Cardiac septum (tissue), 1 donor: ENCODE measurements at places on chromosomes 2 and 18. TPM values are rescaled to one million over a fixed set of nuclear protein-coding genes. Genes with fewer than 3 reads are reported as not detected.

The FHOD3 gene
- 311 TPM for total RNA-seq

The MFSD6 gene
- total RNA-seq: 14.4 TPM

The RASGRP3 gene
- total RNA-seq: 49.4 TPM

The SEPTIN10 gene
- total RNA-seq: 57.4 TPM

The MPPE1 gene
- total RNA-seq: 39.9 TPM

The KLF7 gene
- 34.4 TPM for total RNA-seq

The RNMT gene
- total RNA-seq: 27.0 TPM

The SPDYA gene
- total RNA-seq: 0.92 TPM

GRCh38 chr2:8378016-8378810, 303.6 kb upstream of the ID2 start:
- no peak for DNase-seq

- DNase-seq: no peak
Observed at GRCh38 chr2:68646303-68646702, 2.9 kb downstream of the PROKR1 start.

DNA sequence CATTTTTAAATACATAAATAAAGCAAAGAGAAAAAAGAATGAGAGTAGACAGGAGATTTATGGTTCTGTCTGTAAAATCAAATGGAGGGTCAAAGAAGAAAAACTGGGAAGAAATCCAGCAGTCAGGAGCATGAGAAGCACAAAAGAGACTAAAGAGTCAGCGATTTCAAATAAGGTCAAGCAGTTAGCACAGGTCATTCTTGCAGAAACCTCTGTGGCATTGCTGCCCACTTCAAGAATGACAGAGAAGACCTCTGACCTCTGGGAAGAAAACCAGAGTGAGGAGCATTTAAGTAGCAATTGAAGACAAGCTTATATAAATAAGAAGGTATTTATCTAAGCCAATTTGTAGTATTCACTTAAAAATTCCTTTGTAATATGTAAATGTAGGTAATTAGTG, 172.0 kb upstream of the SPOPL start:
- DNase-seq: no peak

DNA sequence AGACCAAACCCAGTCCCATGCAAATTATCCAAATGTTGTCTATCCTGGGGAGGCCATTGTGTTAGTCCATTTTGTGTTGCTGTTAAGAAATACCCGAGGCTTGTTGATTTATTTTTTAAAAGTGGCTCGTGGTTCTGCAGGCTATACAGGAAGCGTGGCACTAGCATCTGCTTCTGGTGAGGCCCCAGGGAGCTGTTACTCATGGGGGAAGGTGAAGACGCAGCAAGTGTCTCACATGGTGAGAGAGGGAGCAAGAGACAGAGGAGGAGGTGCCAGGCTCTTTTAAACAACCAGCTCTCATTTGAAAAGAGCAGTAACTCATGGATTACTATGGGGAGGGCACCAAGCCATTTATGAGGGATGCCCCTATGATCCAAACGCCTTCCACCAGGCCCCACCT, 80.3 kb upstream of the ARL4C start:
- DNase-seq: no peak

DNA sequence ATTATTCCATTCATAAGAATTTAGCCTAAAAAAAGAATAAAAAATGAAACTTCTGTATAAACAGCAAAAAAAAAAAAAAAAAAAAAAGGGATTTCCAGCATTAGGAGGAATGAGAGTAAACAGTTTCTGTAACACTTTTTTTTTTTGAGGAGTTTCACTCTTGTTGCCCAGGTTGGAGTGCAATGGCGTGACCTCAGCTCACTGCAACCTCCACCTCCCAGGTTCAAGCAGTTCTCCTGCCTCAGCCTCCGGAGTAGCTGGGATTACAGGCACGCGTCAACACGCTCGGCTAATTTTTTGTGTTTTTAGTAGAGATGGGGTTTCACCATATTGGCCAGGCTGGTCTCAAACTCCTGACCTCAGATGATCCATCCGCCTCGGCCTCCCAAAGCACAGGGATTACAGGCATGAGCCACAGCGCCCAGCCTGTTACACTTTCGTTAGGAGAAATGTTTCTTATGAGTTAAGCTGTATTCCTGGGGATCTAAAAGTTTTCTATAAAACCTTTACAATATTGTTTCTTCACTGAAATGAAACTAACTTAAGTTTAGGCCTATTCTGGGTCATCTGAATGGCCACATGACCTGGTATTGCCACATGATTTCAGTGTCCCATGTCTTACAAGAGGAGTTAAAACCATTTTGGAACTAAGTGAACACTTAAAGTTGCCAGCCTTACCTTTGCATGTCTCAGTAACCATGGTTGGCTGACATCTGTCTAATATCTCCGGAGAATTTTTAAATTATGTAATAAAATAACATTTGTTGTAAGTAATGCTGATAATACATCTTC, 17.5 kb downstream of the SMAD2 start:
- no peak for DNase-seq

- DNase-seq: no peak
Observed at GRCh38 chr2:167424221-167424620, 535.9 kb downstream of the XIRP2 start.

DNA sequence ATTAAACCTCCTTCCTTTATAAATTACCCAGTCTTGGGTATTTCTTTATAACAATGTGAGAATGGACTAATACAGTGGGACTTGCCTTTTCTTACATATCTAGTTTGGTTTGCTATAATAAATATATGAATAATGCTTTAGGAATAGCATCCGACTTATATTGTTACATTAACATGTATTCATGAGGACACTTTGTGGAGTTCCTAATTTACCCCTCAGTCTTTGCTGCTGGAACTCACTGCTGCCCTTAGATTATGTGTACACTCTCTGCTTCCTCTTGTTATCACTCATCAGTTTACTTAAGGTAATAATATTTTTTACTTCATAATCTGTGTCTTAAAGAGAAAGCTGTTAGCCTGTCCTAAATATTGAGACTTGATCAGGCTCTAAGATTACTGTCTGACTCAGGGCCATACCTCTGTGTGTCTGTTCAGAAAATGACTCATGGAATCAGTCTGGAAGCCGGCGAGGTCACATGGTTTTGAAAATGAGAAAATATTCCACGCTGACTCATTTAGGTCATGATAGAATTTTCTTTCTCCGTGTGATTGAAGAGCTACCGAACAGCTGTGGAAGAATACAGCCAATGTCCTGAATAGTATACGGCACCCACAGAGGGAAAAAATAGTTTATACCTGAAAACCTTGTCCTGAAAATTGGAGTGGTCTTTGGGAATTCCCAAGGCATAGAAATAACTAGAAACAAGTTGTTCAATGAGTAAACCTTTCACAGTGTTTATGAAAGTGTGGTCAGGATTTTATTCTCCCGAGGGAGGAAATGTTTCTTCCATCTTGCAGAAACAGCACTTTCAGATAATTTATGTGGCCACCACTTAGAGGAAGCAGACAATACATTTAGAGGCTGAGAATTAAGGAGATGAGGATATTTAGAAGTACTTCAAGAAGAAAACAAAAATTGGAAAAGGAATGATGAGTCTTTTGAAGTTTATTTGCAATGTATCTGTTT, 156.4 kb downstream of the DSEL start:
- no peak for DNase-seq

GRCh38 chr18:24827501-24827900, 367.1 kb downstream of the HRH4 start:
- no peak for DNase-seq

DNA sequence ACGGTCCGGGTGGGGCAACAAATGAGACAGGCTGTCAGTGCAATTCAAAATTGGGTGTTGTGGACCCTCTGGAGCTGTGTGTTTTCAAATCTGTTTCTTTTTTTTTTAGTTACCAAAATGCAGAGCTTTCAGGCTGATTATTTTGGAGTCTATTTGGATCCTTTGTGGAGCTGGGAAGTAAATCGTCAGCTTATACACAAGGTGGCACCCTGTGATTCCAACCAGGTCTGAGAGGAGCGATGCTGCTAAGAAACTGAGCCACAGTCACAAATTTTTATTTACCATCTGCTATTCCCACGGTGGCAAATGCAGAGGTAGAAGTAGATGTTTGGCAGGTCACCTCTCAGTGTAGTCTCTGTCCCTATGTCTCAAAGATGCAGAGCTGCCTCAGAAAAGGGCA, 3.8 kb upstream of the EPC2 start:
- no peak for DNase-seq

DNA sequence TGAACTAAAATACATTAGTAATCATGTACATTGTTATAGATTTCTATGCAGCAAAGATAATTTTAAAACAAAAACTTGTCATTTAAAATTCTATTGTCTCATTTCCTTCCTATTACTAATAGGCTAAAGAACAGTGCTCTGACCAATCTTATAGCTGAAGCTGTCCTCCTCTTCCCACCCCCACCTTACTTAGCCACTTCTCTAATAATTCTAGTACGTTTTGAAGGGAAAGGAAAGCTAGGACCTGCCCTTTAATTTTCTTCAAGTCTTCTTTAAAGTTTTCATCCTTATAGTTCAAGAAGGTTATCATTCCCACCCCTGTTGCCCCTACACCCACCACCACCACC, 121.6 kb downstream of the RBMS1 start:
- DNase-seq: no peak

DNA sequence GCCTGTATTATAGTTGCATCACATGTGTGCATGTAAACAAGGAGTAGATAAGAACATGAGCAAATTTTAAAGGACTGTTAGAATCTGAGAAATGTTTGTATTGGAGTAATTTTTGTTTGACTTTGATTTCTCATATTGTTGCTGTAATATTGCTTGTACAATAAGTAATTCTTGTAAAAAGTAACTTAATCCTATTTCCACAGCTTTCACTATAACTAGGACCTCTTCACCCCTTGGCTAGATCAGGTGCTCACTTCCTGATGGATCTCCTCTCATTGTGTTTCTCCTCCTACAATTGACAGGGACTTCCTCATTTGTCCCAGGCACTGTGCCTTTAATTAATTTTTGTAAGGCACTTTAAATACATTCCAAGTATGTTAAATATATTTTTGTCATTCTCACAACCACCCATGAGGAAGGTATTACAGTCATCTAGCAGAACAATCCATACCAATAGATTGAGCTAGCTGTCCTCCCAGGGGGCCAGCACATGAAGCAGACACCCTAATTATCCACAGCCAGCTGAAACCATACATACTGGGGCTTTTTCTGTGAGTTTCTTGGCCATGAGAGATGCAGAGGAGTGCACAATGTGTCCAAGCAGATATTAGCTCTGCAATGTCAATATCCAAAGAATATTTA, 359.5 kb upstream of the ACVR2A start:
- no peak for DNase-seq

DNA sequence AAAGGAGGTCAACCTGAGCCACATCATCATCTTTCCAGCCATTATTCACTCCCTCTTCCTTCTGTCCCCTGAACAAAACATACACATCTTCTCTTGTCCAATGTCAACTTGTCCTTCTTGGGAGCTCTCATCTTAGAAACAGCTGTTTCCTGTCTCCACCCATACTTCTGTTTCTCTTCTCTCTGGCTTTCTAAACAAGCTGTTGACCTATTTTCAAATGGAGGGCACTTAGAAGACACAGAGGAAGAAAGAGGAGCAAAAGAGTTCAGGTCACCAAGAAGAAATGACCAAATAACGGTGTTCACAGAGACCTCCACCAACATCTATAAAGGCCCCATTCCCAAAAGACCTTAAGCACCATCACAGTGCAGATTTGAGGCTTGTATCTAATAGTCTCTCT, 355.9 kb upstream of the HNRNPA3 start:
- no peak for DNase-seq

DNA sequence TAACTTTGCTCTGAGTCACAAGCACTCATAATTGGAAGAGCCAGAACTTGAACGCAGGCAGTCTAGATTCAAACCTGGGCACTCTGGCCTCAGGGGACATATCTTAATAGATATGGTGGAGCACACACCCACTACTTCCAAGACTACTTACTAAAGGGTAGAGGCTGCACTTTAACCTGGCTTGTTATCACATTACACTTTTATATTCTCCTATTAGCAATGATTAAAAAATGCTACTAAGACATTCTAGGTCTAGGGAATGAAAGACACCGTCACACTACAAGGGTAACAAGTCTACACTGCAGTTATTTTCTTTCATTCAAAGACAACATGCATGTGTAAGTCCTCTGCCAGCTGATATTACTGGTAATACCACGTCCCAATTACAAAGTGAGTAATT, 258.8 kb downstream of the ZNF521 start:
- no peak for DNase-seq

DNA sequence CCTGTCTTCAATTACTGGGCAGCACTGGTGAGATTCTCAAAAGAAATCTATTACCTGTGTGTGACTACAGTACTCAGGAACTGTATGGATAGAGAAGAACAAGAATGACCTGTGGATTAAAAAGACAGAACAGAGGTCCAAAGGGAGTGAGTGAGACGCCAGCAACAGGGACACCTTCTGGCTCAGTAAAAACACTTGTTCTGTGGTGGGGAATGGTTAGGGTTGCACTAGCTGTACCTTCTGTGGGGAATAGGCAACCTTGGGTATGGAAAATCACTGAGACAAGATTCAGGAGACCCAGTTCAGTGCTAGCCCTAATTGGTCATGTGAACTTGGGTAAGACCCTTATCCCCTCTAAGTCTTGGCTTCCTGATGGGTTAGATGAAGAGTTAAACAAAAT, 986.0 kb downstream of the TSN start:
- DNase-seq: no peak

GRCh38 chr18:21632393-21632792, 20.3 kb downstream of the SNRPD1 start:
- no peak for DNase-seq

DNA sequence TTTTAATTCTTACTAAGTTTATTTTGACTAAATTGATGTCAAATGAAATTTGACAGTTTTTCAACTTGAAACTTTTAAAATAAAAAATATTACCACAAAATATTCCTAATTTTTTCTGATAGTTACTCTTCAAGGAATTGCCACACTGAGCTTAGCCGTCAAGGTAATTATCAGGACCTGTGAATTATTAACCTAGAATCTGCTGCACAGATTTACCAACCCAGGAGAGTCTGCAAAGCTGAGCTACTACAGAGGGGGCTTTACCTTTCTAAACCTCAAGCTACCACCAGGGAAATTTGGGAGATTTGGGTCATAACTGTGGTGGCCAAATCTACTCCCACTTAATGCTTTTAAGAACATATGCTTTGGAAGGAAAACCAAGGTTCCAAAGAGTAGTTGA, 324.6 kb downstream of the CCDC178 start:
- DNase-seq: no peak

DNA sequence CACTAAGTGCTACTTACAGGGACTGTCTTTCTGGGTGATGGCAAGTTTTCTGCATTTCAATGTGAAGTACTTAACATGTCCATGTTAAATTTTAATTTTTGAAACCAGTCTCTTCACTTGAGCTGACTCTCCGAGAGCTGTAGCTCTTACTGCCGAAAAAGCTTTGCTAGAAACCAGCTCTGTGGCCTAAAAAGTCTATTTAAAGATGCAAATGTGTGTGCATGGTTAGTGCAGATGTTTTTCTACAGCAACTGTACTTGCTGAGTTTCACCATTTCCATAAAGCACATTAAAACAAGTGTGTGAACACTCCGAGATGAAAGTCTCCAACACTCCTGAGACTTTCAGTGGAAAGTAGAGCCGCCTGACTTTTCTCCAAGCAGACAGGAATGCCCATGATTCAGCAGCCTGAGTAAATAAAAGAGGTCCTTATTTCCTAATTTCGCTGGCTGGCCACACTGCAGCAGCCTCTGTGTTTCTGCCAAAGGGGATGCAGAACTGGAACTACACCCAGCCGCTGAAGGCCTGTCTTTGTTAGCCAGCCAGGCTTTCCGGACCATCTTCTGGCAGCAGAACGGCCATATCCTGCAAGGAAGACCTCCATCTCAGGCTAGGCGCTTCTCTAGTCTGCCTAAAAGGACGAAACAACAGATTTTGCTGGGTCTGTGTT, 121.2 kb downstream of the ZNF521 start:
- peak; percentile 85 for DNase-seq

- DNase-seq: no peak
Observed at GRCh38 chr2:156346731-156347130, 14.2 kb upstream of the NR4A2 start.
